ENCODE measurements at places on chromosomes 7 and 10.

DNA sequence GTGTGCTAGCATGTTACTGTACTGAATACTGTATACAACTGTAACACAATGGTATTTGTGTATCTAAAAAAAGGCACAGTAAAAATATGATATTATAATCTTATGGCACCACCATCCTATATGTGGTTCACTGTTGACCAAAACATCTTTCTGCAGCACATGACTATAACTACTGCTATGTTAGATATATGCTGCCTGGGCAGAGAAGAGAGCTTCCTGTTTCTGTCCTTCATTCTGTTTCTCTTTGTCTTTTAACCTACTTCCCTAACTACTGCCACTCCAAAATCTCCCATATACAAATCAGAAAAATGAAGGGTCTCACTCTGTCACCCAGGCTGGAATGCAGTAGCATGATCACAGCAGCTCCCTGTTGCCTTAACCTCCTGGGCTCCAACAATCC is 8.8 kb upstream of the FGL2 start:
- DNase-seq = no peak

GRCh38 chr7:102912742-102913141 is at the start of gene LRRC17:
Gene LRRC17 (plus strand): TSS chr7:102913000. CDS start chr7:102933914, 20,914 bp downstream.
- DNase-seq = no peak

GRCh38 chr7:150408393-150409299 is 29.5 kb downstream of the ZNF775 start:
- DNase-seq = no peak

DNA sequence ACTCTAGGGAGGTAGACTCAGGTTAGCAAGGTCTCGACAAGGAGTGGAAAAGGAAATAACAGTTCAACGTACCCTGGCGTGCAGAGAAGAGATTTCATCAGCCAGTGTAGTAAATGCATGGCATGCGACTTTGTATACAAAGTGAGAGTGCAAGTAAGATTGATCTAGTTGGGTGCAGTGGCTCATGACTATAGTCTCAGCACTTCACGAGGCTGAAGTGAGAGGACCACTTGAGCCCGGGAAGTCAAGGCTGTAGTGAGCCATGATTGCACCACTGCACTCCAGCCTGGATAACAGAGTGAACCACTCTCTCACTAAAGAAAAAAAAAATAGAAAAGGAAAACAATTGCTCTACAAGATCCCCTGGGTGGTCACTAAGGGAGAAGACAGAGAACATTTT is 528.6 kb downstream of the SORCS1 start:
- DNase-seq = no peak

DNA sequence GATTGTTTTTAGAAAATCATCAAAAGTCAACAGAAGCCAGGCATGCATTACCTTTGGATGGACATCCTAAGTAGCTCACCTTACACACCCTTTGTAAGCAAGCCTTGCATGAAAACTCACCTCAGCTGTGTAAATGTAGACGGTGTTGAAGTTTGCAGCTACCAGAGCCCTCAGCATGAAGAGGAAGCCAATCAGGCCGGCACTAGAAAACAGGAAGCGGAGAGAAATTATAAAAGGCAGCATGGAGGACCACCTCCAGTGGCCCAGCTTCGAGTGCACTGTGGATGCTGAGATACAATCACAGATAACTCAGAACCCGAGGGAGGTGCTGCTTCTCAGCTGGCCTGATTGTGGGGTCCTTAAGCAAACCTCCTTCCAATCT is 75.3 kb downstream of the SVOPL start:
- DNase-seq = no peak

- no peak for DNase-seq
Measured at GRCh38 chr7:45598886-45599520, 24.8 kb downstream of the ADCY1 start.

- no peak for DNase-seq
Measured at GRCh38 chr7:122309421-122309820, 4.9 kb upstream of the FEZF1 start.

GRCh38 chr10:8312781-8313180 is 258.3 kb downstream of the GATA3 start:
- no peak for DNase-seq

DNA sequence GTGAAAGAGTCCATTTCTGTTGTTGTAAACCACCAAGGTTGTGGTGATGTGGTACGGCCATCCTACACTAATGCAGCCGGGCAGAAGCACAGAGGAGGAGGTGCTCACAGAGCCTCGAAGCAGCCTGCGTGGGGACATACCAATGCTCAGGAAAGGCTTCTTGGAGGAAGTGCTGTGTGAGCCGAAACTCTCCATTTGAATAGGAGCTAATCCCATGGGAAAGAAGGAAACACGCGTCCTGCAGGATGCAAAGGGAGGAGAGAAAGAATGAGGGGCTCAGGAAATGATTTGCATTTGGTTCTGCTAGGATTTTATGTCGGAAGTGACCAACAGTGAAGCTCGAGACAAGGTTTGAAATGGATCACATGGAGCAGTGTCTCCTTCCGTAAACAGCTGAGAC is 477.9 kb upstream of the ANKRD30A start:
- DNase-seq = no peak

- no peak for DNase-seq
Measured at GRCh38 chr7:126656165-126656564, 596.6 kb downstream of the GRM8 start.

DNA sequence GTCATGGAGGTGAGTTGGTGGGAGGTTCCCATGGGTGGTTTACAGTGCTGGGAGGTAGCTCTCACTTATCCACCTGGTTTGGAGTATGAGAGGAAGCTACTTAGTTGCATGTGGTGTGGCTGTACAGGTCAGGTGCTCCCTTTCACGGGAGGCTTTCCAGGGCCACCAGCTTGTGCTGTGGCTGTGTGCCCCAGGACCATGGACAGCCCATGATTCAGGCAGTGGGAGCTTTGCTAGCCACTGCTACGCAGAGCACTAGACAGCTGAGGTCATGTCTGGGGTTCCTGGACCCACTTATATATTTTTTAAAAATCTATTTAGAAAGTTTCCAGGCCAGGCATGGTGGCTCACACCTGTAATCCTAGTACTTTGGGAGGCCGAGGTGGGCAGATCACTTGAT is 42.5 kb upstream of the KCNMA1 start:
- DNase-seq = no peak

DNA sequence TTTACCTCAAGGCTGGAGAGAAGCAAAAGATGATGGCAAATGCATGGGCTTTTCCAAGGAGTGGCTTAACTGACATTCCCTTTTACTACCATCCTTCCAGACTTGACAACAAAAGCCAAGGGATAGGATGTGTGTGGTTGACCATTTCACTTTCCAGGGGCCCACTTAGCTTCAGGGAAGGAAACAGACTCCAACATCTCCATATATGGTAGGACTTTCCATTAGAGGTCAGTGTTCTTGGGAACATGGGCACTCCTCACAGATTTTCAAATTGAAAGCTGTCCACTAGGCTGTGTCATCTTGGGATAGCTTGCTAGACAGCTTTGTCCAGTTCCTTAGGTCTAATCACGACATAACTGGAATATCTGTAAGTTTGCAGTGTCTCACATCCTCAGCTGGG is 118.1 kb upstream of the NAMPT start:
- no peak for DNase-seq

- DNase-seq = no peak
Measured at GRCh38 chr10:110346914-110347313, 42.2 kb upstream of the SMNDC1 start.

DNA sequence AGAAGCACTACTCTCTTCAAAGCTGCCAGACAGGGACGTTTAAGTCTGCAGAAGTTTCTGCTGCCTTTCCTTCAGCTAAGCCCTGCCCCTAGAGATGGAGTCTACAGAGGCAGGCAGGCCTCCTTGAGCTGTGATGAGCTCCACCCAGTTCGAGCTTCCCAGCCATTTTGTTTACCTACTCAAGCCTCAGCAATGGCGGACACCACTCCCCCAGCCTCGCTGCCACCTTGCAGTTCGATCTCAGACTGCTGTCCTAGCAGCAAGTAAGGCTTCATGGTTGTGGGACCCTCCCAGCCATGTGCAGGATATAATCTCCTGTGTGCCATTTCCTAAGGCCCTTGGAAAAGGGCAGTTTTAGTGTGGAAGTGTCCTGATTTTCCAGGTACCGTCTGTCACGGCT is 74.3 kb downstream of the TMEM26 start:
- no peak for DNase-seq

GRCh38 chr10:122161795-122162194 is 109.3 kb upstream of the BTBD16 start:
- no peak for DNase-seq

DNA sequence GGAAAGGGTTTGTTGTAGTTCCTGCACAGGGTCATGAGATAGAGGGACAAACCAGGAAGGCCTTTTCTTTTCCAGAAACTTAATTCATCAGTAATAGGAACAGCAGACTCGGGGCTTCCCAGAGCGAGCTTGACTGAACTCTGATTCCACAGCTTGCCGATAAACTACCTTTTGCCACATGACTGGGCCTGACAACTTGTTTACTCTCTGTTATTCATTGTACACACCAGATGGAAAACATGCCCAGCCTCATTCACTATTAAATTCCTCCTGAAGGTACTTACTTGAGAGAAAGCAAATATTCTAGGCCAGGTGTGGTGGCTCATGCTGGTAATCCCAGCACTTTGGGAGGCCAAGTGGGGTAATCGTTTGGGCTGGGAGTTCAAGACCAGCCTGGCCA is 77.1 kb upstream of the FGFR2 start:
- no peak for DNase-seq

DNA sequence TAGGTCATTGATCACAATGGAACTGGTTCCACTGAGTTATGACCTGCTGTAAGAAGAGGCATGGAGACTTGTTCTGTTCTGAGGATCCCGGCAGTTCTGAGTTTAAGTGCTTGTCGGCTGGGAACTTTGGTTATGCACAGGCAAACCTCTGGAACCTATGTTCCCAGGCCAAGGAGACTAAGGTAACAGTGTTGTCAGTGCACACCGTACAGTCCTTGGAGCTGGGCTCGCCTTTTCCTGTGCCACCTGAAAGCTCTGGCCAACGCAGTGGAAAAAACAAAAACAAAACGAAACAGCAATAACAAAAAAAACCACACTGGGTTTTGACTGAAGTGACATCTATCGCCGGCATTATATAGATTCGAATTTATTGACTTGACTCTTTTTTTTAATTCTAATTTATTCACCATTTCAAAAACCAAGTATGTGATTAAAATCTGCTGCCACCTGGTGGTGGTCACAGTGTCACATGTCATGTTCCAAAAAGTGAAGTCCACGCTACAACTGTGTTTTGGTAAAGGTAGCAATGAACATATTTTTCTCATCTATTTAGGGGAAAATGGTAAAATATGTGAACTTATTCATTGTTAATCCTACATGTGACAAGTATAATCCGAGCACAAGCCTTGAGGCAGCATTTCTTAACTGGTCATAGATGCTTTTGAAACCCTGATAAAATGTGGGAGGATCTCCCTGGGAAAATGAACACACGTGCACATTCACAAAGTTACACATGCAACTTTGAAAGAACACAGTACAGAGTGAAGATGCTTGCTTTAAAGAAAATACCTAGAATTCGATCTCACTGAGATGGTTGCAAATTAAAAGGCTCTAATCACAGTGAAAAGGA is 113.8 kb upstream of the PPP2R2D start:
- DNase-seq = no peak

- no peak for DNase-seq
Measured at GRCh38 chr7:113093561-113093960, 6.9 kb upstream of the GPR85 start.

DNA sequence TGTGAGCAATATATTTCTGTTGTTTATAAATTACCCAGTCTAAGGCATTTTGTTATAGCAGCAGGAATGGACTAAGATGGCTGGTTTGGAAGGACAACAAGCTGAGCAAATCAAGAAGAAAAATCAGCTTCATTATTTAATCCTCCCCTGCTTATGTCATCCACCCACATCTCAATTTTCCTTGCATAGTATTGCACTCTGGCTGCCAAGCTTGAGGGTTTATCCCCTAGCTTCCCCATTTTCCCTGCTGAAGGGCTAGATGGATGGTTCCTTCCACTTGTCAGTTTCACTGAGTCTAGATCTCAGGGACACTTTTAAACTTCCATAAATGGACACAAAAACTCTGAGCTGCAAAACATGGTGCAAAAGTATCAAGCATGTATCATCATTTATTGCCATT is 75.2 kb upstream of the LAMB4 start:
- DNase-seq = no peak

DNA sequence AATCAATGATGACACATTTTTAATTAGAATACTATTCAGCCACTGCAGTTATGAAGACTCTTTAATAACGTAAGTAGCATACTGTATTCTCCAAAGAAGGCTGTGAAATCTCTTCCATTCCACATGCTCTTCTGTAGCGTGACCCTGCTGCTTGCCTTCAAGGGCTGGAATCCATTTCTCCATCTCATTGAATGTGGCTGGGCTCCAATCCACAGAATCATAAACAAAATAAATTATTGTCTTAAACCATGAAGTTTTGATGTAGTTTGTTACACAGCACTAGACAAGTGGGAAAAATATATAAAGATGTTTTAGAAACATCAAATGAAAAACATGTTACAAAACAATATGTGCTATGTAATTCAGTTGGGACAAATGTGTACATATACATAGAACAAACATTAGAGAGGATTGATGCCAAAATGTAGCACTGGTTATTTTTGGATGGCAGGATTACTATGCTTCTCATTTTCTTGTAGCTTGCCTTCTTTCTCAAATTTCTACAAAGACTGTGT is 410.8 kb upstream of the PODXL start:
- no peak for DNase-seq

GRCh38 chr7:137519947-137520346 is 176.4 kb upstream of the PTN start:
- DNase-seq = no peak

DNA sequence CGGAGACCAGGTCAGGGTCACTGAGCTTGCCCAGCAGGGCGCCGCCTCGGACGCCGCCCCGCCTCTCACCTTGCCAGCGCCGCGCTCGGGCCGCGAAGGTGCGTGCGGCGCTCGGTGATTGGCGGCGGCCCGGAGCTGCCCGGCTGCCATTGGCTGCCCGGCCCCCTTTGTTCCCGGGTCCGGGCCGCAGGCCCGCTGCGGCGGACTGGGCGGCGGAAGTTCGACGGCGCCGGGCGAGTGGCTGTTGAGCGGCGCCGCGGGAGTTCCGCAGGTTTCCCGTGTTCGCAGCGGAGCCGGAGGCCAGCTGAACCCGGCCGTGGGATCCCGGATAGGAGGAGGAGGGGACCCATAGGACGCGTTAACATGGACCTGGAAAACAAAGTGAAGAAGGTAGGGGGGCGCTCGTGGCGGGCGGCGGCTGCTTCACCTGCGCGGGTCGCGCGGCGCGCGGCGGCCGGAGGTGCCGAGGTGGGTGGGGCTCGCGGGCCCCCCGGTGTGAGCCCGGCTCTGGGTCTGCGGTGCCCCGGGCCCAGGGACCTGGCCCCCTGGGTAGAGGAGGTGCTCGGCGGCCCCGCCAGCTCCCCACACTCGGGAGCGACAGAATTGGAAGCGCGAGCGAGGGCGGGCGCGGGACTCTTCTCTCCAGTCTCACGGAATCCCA is at the start of gene TES:
TSS of gene TES (plus strand) at position 195 of the 661 bp plus-strand sequence. CDS start at position 364, 169 bp downstream.
- DNase-seq = no peak

- no peak for DNase-seq
Measured at GRCh38 chr10:87552248-87552929, 47.7 kb downstream of the MINPP1 start.
